Amygdala (tissue), 56 donors: ENCODE measurements at places on chromosomes 5 and 9.

- DNase-seq, result no peak
These were observed 270.1 kb upstream of the PTGER4 start for GRCh38 chr5:40409601-40410000.

- DNase-seq, result no peak
These were observed 37.6 kb downstream of the KIF24 start for GRCh38 chr9:34291423-34291822.

GRCh38 chr9:91958174-91958573, 8.1 kb upstream of the ROR2 start:
- no peak for DNase-seq

DNA sequence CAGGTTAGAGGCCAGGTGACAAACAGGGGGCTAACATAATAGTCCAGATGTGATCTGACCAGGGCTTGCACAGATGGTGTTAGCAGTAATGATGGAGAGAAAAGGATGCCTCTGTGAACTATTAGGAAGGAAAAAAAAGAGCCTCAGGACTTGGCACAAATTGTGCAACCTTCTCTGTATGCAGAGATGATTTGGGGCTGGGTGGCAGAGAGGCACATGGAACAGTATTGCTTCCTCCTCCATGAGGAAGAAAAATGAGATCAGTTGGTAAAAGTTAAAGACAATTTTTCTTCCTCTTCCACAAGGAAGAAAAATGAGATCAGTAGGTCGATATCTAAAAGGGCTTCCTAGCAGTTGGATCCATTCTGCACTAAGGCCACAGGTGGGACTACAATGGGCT, 13.9 kb upstream of the ANXA6 start:
- DNase-seq, result no peak

- no peak for DNase-seq
These were observed 439.3 kb upstream of the DAB2 start for GRCh38 chr5:39863926-39864552.

DNA sequence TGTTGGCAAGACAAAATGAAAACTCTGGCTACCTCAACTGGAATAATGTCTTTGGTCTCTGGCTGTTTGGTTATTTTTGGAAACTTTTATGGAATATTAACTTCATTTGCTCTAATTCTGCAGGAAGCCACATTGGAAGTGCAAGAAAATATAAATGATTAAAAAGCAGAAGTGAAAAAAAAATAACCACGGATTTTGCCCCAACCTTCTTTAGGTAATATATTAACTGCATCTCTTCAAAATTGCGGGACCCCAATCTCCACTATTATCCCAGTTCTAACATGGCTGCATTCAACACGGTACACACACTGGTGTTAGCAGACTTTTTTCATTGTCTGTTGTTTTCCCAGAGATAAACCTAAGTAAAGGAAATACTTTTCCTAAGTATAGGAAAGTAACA, 23.0 kb downstream of the GLIS3 start:
- DNase-seq, result no peak

DNA sequence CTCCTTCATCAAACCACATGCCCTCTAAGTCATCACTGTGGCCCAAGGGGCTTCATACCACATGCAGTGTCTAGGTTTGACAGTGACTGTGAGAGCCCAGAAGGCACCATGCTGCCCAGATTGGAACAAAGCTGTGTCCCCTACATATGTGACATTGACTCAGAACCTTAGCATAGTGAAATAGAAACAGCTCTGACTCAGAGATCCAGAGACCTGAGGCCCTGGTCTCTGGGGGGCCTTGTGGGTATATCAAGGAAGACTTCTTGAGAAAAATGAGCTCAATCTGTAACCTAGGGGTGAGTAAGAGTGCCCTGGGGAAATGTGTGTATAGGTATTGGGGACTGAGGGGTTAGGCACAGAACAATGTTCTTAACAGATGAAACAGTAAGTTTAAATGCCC, 7.1 kb upstream of the ENTREP1 start:
- DNase-seq, result no peak
